CD4-positive, alpha-beta T cell treated with Interleukin-4 for 4 hours (primary cell): ENCODE measurements at places on chromosomes 6 and 20.

- no peak for DNase-seq
Measured at GRCh38 chr6:21201637-21202350, 391.8 kb upstream of the SOX4 start.

GRCh38 chr20:53708129-53708968 is 114.7 kb upstream of the ZNF217 start:
- DNase-seq, result peak; percentile 18

GRCh38 chr20:6238421-6238820 is 115.6 kb upstream of the FERMT1 start:
- no peak for DNase-seq

GRCh38 chr20:5113615-5113986 is 6.2 kb downstream of the PCNA start:
- no peak for DNase-seq

- peak; percentile 95 for DNase-seq
Measured at GRCh38 chr6:75243333-75244062, at the start of gene COX7A2. COX7A2 (minus strand) TSS chr6:75243801; CDS start chr6:75243734, 67 bp downstream.

DNA sequence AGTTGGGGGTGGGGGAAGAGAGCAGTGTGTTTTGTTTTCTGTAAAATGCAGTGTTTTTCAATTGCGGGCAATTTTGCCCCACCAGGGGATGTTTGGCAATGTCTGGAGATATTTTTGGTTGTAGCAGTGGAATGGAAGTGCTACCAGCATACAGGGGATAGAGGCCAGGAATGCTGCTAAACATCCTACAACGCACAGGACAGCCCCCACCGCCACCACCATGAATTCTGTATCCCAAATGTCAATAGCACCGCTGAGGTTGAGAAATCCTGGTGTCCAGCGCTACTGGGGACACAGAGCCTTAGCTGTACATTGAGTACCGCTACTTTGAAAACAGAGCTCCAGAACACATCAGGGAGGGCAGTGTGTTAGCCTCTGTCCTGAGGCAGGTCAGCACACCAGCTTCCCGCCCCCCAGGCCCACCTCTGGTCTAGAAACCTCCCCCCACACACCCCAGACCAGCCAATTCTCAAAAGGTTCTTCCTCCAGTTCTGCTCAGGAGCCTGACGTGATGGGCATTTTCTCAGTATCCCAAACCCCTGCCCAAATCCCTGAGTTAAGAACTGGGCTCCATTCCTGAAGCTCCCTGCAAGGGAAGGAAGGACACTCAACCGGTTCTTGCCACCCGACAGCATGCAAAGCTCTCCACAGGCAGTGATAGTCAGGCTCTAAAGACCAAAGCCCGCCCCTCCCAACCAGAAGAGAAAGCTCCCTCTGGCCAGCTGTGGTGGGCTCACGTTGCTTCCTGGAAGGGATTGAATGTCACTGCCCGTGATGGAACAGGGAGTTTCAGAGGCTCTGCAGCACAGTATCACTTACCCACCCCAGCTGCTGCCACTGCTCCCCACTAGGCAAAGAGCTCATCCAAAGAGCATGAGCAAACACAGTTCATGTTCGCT is 321.5 kb upstream of the JARID2 start:
- no peak for DNase-seq

- DNase-seq, result no peak
Measured at GRCh38 chr20:36370991-36371790, 65.1 kb downstream of the DLGAP4 start.

- no peak for DNase-seq
Measured at GRCh38 chr6:87808005-87808757, 106.1 kb upstream of the AKIRIN2 start.

- DNase-seq, result no peak
Measured at GRCh38 chr20:43294031-43294430, 104.3 kb upstream of the PTPRT start.

DNA sequence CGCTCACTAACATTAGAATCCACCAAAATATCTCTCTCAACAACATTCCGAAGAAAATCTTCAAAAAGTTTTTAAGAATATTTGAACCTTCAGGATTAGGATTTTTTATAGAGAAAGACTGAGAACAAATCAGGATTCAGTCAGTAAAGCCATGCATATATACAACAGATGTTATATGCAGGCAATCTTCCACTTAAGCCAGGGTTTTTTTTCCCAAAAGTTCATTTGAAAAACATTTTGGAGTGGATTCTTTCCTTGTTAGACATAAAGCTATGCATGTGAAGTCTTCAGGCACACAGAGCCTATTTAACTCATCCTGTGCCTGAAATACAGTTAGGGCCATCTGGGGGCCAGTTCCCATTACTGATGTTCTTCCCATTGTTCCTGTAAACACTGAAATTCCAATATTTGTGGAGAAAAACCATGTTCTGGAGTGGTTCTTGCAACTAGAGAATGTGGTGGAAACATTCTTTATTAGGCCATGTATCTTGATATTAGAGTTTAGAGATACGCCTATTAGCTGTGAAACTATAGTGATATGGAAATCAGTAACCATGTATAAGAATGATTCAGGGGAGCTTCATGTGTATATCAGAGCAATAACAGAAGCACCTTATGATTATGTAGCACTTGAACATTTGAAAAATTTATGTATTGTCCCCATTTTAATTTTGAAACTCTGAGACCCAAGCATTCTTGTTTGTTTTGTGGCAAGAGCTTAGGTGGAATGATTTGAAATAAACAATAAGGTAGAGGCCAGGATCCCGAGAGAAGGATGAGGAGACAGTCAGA is 61.7 kb downstream of the PLEKHG1 start:
- DNase-seq, result no peak

DNA sequence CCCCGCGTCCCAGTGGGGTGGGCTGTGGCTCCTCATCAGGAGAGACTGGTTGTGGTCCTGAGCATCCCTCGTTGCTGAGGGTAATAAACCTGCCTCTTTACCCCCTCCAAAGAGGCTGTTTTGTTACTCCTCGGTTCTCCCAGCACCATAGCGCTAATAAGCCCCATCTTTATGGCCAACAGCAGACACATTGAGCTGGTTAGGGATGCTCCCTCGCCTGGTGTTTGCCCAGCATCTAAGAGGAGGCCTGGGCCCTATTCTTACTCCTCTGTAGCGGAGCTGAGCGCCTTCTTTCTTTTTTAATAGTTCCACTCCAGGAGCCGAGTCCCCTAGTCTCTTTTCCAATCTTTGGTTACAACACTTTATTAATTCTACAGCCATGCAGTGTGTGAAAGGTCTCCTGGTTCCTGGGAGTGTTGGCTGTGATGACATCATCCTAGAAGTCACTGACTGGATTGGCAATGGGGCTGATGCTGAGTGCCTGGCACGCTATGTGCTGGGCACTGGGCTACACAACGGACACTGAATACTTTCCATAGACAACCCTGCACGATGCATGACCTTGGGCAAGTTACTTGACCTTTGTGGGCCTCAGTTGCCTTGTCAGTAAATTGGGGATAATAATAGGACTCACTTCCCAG is 50.6 kb upstream of the CCDC167 start:
- DNase-seq, result no peak

GRCh38 chr20:7285918-7286556 is 518.6 kb downstream of the BMP2 start:
- DNase-seq, result no peak

DNA sequence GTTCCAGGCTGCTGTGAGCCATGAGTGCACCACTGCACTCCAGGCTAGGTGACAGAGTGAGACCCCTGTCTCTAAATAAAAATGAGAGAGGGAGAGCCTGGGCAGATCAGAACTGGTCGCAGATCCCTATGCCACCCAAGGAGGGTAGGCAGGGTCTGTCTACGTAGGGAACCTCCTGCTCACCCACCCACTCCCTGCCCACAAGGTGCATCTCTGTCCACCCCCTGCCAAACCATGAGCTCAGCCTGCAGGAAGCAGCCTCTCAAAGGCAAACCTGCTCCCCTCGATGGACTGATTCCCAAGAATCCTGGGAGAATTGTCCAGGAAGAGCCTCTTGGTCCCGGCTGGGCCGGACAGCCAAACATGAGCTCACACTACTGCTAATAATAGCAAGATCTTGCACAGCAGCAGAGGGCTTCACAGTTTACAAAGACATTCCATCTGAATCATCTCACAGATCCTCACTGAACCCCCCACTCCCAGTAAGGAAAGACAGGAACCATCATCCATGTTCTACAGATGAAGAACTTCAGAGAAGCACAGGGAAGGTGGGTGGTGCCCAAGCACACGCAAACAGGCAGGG is 27.8 kb upstream of the TLDC2 start:
- DNase-seq, result no peak

DNA sequence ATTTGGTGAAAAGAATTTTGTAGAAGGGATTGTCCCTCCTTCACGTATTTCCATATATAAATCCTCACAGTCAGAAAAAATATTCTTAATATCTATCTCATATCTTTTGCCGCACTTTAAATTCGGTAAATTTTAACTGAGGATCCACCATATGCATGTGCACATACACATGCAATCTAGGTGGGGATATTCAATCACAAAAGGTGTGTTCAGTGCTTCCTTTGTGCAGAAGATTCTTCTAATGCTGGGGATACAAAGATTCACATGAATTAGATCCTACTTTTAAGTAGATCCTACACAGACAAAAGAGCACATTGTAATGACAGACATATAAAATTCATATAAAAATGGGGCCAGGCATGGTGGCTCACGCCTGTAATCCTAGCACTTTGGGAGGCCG is 13.6 kb upstream of the HLA-DRB1 start:
- DNase-seq, result no peak

DNA sequence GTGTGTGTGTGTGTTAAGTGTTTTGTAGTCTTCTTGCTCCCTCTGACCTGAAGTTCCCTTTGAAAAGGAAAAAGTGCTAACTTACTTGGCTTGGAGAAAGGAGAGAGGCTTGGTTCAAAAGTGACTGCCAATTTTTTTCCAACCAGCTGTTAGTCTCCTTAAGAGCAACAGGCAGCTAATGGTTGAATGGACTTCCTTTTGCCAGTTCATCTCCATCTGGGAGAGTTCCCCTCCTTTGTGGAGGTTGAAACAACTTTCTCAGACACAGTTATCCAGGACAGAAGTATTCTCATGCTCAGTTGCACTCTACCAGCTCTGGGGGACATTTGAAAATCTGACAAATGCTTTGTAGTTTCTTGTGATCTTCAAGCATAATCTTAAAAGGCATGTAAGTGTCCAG is 4.5 kb downstream of the RIPOR2 start:
- no peak for DNase-seq

- DNase-seq, result no peak
Measured at GRCh38 chr20:17833036-17833674, 133.4 kb downstream of the BANF2 start.

GRCh38 chr6:158374020-158374419 is 61.8 kb downstream of the TULP4 start:
- no peak for DNase-seq

GRCh38 chr20:63264519-63264918 is 8.1 kb upstream of the ARFGAP1 start:
- no peak for DNase-seq

DNA sequence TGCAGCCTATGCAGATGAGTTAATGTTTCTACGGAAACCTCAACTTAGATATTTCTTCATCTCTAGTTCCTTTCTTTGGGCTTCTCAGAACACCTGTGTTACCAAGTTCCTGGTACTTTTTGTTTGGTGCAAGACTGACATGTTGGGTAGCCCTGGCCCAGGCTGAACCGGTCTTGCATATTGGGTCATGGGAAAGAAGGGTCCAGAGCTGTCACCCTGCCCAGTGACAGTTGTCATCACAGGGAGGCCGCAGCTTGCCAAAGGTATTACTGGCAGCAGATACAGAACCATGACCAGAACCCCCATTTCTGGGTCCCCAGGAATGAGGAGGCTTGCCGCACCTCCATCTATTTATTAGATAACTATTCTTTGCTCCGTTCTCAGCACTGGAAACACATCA is 40.2 kb downstream of the PDYN start:
- DNase-seq, result no peak

GRCh38 chr6:128305228-128305627 is 215.2 kb downstream of the PTPRK start:
- no peak for DNase-seq

DNA sequence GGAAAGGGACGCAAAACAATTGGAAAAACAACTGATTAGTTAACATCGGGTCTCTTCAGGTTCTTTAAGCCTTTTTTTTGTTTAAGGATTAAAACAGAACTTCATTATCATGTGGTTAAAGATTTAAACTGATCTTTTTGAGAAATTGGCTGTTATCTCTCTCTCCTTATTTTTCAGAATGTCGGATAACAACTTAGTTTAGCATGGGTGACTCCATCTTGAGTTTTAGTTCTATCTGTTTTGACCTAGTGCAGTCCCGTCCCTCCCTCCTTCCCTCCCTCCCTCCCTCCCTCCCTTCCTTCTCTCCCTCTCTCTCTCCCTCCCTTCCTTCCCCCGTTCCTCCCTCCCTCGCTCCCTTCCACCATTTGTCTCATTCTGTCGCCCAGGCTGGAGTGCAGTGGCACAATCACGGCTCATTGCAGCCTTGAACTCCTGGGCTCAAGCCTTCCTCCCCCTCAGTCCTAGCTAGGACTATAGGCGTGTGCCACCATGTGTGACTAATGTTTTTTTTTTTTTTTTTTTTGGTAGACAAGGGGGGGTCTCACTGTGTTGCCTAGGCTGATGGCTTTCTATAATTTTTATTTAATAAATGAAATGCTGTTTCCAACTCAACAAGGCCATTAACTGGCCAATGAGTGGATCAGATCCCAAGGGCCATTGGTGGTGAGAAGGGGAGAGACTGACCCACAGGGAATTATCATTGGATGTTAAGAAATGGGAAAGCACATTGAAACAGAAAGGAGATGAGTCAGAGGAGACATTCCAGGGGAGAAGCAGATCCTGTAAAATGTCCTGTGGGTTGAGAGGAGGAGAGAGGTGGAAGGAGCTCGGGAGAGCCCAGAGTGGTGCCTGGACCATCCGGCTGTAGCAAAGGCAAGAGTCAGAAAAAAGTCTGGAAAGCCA is 13.6 kb downstream of the BAK1 start:
- no peak for DNase-seq

GRCh38 chr20:61037498-61037897 is 214.6 kb upstream of the CDH4 start:
- no peak for DNase-seq

DNA sequence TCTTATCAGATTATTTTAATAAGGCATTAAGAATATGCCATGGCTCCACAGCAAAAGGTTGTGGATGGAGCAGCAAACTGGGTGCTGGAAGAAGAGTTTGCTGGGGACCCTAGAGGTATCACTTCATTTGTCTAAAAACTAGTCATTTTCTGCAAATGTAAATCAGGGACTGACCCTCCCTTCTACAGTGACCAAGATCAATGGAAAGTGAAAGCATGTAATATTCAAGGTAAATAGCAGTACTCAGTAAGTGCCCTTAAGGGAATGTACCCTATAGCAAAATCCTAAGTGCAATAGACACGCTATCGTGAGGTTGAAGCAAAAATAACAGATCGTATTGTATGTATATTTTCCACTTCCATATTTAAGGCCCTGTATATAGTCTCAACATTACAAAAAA is 38.7 kb downstream of the TRDN start:
- DNase-seq, result no peak
